Glutamatergic neuron (in vitro differentiated cells): ENCODE measurements at places on chromosomes 1 and 21. TPM values are rescaled to one million over a fixed set of nuclear protein-coding genes. Genes with fewer than 3 reads are reported as not detected.

Gene CFHR1
- not detected for total RNA-seq

Gene CDC42
- total RNA-seq: 283 TPM

Gene NBPF4
- not detected for total RNA-seq

Gene GJA4
- total RNA-seq: not detected

Gene ADAMTS5
- total RNA-seq: 22.5 TPM

Gene LYPD8
- not detected for total RNA-seq

Gene CYYR1
- 40.7 TPM for total RNA-seq

Gene SHISA4
- total RNA-seq: 2.9 TPM

Gene PHTF1
- 107 TPM for total RNA-seq

Gene RHOC
- 130 TPM for total RNA-seq

DNA sequence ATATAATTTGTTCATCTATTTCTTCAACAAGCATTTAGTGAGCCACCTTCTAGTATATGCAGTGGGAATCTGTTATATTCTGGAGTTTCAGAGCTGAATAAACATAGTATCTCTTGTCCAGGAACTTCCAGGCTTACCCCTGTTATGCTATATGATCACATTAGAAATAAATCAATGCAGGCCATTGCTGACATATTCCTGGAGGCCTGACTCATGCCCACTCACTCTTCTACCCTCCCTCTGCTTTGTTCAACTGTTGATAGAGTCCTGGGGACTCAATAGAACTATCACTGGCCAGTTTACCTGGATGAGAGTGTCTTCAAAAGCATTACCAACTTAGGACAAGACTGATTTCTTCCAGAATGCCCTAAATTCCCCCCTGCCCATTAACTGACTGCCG is 29.3 kb upstream of the SRSF10 start:
- DNase-seq: no peak

GRCh38 chr1:84573481-84573966 is 716 bp downstream of the CTBS start:
- no peak for DNase-seq

DNA sequence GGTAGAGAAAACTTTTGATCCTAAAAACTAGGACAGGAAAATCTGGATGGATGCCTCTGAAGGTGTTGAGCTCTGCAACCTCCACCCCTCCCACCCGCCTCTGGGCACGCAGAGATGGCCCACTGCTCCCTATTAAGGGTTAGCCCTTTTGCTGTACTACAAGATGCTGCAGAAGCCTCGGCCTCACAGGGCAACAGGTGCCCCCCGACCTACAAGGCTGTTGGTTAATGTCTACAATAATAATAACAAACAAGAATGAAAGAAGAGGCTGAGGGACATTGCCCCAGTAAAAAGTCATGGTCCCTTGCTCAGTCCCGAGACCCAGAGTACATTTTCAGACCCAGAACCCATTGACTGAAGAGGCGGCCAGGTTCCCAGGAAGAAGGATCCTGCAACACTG is 7.5 kb upstream of the DESI2 start:
- no peak for DNase-seq

GRCh38 chr1:145960468-145961108 is 2.8 kb upstream of the LIX1L start:
- DNase-seq: peak; percentile 94

- DNase-seq: no peak
Measured at GRCh38 chr1:23004112-23004511, 11.5 kb downstream of the TEX46 start.

DNA sequence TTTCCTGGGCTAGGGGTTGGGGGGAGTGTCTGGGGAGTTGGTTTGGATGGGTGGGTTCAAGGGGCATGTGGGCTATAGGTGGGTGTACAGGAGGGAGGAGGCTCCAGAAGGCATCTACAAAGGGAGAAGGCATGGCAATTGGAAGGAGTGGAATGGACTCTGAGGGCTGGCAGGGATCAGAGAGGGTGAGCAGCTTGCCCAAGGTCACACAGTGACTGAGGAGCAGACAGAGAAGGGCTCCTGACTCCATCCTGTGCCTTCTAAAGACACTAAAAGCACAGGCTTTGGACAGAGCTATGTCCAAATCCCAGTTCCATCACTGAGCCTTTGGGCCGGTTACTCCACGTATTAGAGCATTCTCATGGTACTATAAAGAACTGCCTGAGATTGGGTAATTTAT is 151.8 kb downstream of the PTPRU start:
- no peak for DNase-seq

DNA sequence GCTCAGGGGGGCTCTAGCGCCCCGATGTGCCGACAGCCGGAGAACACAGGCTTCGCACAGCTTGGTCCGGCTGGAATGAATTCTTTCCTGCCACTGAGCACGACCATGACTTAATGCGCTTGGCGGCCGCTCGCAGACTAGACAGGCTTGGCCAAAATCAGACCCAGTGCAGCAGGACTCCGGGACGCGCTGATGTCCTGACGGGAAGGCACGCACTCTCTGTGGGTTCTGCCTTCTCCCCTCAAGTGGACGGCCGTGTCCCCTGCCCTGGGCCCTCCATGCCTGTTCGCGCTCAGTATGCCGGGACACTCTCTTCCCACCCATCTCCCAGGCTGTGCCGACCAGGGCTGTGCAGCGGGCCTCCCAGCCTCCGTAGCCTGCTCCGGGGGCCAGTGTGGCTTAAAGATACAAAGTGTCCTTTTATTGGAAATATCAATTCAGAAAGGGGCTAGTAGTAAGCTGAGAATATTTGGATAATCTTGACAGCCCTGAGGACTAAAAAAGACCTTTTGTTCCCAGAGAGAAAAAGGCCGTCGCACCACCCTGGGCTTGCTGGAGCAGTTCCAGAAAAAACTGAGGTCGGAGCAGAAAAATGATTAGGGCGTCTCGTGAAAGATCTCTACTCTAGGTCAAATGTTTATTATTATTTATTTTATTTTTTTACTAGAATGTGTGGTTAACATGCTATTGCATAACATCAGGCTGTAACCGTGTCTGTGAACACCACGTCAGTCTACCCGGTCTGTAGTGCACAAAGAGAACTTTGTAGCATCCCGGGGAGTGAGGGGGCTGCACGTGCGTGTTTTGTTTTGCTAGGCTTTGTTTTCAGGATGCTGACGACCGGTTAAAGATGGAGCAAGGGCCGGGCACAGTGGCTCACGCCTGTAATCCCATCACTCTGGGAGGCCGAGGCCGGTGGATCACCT is 88.1 kb upstream of the ARHGEF16 start:
- no peak for DNase-seq

DNA sequence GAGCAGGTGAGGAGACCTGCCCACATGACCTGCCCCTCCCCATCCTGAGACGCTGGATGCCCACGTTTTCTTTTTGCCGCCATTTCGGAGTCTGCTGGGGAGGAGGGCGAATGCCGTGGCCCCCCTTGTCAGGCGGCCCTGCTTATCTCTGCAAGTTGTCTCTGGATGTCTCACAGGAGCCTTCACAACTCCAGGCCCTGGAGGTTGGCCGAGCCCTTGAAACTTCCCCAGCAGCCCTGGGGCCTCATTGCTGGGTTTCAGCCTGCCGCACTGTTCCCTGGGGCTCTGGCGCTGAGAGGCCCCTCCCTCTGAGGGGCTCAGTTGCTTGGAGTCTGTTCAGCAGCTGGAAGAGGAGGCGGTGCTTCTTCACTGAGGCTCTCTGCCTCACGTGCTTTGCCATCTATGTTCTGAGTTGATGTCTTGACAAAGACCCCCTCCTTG is 29.8 kb upstream of the ZBTB21 start:
- DNase-seq: no peak

DNA sequence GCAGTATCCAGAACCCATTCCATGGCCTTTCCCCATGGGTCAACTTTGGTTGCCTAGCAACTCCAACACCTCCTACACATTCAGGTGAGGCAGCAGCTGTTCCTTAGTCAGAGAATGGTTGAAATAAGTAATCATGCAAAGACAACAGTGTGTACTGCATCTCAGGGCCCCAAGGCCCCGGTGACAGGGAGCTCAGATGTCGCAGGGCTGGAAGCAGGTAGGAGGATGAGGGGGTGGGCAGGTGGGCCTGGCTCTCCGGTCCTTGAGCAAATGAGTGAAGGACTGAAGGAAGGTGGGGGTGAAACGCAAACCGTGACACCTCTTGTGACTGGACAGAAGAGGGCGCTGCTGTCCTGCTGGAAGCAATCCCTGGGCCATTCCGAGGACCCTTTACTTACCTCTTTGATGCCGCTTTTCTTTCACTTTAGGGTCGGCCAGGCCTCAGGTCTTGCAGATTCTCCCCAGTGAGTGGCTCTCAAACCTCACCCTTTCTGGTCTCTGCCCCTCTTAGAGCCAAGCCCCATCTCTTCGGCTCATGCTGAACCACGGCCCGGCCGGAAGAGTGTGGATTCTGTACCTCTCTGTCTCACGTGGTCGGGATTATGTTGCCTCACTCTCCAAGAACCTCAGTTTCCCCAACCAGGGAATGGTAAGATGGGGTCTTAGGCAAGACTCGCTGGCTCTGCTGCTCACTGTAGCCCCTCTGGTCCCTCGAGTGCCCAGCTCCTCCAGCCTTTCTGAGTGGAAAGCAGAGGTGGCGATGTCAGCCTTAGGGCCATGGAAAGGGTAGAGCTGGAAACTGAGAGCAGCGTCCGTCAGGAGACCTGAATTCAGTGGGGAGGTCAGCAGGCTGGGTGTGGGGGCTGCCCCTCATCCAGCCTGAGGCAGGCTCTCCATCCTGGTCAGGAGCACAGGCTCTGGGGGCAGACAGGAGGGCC is 5.6 kb upstream of the KCNA10 start:
- DNase-seq: peak; percentile 74

- no peak for DNase-seq
Measured at GRCh38 chr1:34779526-34779925, 1.5 kb upstream of the GJB3 start.

- no peak for DNase-seq
Measured at GRCh38 chr1:240491156-240491555, 120.8 kb downstream of the GREM2 start.

- no peak for DNase-seq
Measured at GRCh38 chr21:32088471-32088870, 190.4 kb downstream of the MIS18A start.

DNA sequence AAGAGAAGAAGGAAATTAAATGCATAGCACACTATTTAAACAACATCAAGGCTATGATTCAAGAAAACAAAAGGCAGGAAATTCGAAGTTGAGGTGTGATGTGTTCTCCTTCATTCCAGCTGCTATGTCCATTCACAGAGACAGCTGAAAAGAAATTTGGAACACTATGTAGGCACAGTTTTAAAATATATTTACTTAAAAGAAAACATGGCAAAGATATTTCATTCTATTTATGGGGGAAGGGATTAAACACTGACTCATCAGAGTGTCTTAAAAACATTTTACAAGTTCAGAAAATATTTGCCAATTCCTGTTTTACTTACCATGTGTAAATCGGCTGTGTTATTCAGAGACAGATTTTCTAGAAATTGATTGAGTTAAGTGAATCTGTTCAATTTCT is 39.4 kb upstream of the NGF start:
- DNase-seq: no peak

DNA sequence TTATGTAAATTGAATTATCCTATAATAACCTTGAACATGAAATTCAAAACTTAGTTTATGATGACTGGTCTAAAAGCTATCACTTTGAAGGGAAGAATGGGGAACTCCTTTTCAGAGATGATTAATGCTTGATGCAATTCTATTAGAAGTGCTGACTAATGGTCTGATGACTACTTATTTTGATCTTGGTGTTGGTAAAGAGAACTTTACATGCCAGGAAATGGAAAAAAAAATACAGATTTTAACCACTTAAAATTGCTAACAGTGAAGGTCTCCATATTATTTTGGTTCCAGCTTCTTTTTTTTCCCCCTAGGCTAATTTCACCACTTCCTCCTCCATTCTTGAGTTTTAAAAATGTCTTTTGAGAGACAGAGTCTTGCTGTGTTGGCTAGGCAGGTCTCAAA is 22.9 kb downstream of the S1PR1 start:
- no peak for DNase-seq

DNA sequence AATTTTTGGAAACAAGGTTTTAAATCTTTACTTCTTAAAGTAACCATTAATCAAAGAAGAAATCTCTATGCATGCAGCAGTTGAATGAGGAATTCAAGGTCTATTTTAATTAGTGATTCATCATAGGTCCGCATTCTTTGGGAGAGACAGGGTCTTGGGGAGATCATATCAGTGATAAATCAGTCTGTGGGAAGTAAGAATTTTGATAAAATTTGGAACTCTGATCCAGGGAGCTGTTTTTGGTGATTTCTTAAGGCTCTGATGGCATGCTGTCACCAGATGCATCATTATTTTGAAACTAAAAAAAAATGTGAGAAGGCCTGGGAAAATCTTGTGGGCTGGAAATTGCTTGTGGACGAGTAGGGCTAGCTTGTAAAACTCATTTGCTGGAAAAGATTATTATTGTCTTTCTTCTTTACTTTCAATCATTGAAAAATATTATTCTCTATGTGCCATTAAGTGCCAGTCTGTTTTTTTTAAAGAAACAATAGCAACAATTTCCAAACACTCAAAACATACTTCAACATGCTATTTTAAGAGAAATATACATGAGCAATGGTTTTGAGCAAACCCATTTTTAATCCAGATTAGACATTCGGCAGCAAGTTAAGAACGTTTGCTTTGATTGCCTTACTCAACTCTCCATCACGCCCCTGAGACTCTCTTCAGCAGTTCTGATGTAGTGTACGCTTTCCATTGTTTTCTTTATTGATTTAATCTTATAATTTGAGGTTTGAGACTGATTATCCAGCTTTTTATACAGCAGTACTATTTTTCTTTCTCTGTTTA is 62.6 kb downstream of the ZBTB18 start:
- no peak for DNase-seq

DNA sequence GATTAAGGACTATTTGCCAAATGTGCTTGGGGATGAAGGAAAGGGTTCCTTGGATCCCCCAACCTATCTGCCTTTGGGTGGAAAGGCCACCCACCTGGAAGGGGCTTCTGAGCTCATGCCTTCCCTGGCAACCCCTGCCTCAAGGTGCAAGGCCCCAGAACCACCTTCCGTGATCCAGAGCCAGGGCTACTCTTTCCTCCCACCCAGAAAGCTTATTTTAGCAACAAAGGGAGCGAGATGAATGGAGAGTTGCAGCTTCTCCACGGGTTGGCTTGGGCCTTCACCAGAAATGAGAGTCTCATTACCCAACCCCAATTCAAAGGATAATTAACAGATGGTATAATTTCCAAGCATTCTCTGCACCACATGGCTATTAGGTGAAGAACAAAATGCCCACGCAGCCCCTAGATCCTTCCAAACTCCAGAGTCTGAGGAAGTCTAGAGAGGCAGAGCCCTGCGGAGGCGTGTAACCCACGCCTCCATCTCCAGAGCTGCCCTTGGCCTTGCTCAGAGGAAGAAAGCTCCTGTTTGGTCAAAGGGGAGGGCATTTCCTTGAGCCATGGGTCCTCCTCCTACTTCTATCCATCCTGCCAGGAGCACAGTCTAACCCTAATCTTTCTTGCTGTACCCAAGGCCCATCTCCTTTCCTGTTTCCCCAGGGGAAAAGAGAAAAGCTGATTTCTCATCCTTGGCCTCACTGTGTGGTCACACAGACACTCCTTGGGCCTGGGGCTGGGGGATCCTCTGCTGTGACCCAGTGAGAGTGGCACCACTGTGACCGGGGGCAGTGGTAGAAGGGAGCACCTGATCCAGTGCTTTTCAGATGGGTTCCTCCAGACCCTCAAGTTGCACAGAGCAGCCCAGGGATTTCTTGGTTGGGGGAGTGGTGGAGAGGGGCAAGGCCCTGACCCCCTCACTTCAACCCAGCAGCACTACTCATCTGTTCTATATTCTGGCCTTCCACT is 1.7 kb upstream of the CELSR2 start:
- no peak for DNase-seq

- no peak for DNase-seq
Measured at GRCh38 chr1:201213926-201214325, 23.3 kb downstream of the IGFN1 start.
